ENCODE measurements at places on chromosomes 4 and X.

DNA sequence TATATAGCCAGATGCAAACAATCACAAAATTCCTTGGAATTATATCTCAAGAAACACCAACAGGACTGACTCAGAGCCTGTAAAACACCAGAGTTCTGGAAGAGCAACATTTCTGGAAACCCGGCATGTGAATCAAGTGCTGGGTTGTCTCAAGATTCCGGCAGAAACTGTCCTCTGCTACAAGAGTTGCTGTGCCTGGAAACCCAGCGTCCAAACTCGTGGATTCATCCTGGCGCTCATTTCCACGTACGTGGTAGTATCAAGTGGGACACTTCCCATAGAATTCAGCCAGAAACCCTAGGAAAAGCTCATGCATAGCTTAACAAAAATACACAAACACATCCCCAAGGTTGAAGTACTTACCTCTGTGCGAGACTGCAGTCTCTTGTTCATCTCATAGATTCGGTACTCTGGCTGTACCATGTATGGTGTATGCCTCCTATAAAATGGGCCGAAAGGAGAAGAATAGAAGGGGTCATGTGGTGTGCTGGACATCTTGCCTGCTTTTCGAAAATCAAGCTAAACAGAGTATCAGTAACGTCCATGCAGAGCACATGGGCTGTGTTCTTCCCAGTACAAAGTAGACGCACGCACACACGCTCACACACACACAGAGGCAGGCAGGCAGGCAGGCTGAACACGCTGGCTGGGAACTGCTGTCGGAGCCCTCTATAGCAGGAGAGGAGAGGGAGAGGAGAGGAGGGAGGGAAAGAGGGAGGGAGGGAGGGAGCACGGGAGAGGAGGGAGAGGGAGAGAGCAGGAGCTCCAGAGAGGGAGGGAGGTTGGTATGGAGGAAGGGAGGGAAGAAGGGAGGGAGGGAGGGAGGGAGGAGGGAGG is at the start of gene LDB2:
Gene LDB2 (minus strand): TSS at position 655 of the 837 bp plus-strand sequence.
- DNase-seq = no peak

DNA sequence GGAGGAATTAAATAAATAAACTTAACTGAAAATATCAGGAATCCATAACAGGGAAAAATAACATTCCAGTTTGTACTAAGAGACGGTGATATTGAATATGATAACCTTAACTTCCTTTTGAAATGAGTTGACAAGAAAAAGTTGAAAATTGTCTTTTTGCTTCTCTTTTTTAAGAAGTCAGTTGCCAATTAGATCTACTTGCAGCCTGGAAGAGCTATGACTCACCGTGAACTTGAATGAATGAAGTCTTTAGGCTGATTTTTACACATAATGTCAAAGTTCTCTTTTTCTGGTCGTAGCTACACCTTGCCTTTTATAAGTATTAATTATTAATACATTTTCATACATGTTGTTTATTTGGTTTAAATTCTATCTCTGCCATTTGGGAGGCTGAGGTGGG is 94.4 kb upstream of the HPGD start:
- DNase-seq = no peak

GRCh38 chr4:14257903-14258302 is 630.4 kb upstream of the BOD1L1 start:
- DNase-seq = no peak

DNA sequence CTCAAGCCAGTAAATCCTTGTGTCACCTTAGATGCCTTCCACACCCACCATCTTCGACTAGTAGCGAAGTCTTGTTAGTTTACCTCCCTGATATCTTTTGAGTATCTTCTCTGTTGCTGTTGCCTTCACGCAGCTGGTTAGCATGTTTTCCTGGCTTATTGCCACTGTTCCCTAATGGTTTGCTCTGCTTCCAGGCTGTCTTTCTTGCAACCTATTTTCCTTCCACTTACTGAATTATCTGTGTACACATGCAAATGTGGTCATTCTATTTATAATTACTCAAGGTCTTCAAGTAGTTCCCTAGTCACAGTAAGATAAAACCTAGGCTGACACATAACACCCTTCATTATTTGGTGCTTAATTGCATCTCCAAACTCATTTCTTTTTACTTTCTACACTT is 89.5 kb downstream of the UGT8 start:
- no peak for DNase-seq

DNA sequence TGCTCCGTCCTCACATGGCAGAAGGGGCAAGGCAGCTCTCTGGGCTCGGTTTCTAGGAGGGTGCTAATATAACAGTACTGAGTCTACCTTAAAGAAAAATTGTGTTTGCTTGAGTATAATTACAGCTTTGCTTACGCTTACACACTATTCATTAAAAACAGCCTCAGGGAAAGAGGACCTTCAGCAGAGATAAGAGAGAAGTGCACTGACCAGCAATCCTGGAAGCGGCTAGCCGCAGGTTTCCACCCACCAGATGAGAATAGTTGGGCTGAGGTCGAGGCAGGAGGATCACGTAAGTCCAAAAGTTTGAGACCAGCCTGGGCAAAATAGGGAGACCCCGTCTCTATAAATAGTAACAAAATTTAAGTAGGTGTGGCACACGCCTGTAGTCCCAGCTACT is 15.2 kb upstream of the MRFAP1 start:
- DNase-seq = no peak

Data from stimulated activated CD8-positive, alpha-beta memory T cell treated with anti-CD3 and anti-CD28 coated beads, Interleukin-2, amount 100 ng/mL, for 1 hour (primary cell).